Spleen (tissue), 13 donors: ENCODE measurements at places on chromosomes 12 and 14. TPM values are rescaled to one million over a fixed set of nuclear protein-coding genes. Genes with fewer than 3 reads are reported as not detected.

- H3K4me3 ChIP-seq: no peak overlapping the region
- no peak for DNase-seq
- no peaks in the 10 kb centered on the region for H3K27me3 ChIP-seq
- peaks cover 24% of the 10 kb centered on the region for H3K4me1 ChIP-seq
- peaks cover 4% of the 10 kb centered on the region for H3K36me3 ChIP-seq
Measured at GRCh38 chr12:55970775-55971174, 3.1 kb upstream of the RAB5B start.

SALL2 gene
- total RNA-seq: 6.7 TPM

GRCh38 chr14:95769976-95770375 lies 56.1 kb upstream of the TCL1A start:
- H3K4me1 ChIP-seq: no peaks in the 10 kb centered on the region
- H3K36me3 ChIP-seq: no peaks in the 10 kb centered on the region
- no peak overlapping the region for H3K27ac ChIP-seq

GRCh38 chr14:94697773-94698556 lies 71.9 kb downstream of the GSC start:
- H3K4me1 ChIP-seq: no peaks in the 10 kb centered on the region
- no peak for DNase-seq
- H3K4me3 ChIP-seq: no peak overlapping the region
- H3K27me3 ChIP-seq: no peaks in the 10 kb centered on the region
- H3K36me3 ChIP-seq: no peaks in the 10 kb centered on the region
- H3K27ac ChIP-seq: no peak overlapping the region

DNA sequence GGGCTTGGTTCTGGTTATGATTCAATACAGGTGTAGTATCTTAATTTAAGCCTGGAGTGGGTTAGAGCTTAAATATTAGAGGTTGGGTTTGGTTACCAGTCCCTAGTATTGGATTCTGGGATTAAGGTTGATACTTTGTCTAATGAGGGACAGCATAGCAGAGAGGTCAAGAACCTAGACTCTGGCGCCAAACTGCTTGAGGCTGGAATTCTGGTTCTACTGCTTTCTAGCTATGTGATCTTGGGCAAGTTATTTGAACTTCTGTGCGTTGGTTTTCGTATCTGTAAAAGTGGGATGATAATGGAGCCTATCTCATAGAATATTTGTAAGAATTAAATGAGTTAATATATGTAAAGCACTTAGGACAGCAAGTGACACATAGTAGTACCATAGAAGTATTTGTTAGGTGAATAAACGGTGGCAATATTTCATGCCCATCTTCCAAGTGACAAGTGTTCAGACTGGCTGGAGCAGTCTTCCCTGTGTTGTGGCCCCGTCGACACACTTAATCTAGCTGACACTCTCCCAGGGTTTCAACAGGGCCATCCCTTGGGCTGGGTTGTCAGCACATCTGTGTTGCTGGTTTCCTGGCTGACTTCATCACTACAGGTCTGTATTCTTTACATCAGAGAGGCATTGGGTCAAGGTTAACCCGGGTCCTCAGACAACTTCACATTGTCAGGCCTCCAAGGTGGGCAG lies 3.0 kb downstream of the ENDOU start:
- DNase-seq: no peak
- H3K27ac ChIP-seq: no peak overlapping the region
- H3K36me3 ChIP-seq: no peaks in the 10 kb centered on the region
- H3K4me3 ChIP-seq: no peak overlapping the region
- H3K4me1 ChIP-seq: peaks cover 38% of the 10 kb centered on the region
- H3K27me3 ChIP-seq: no peaks in the 10 kb centered on the region
